ENCODE measurements at places on chromosomes 5 and 9.

DNA sequence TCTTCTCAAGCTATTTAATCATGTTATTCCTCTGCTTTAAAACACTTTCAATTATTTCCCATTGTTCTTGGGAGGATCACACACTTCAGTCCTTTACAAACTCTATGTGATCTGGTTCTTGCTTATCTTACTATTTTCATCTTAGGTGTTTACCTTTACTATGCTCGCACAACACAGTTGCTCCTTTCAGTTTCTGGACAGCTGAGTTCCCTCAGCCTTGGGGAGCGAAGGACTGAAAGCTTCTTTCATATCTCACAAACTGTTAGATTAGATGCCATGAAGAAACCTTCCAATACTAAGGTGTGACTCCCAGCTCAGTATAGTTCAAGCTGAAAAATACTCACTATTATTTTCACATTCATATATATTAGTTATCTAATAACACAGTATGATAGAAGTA, 117.9 kb downstream of the CDC42SE2 start:
- DNase-seq = no peak

DNA sequence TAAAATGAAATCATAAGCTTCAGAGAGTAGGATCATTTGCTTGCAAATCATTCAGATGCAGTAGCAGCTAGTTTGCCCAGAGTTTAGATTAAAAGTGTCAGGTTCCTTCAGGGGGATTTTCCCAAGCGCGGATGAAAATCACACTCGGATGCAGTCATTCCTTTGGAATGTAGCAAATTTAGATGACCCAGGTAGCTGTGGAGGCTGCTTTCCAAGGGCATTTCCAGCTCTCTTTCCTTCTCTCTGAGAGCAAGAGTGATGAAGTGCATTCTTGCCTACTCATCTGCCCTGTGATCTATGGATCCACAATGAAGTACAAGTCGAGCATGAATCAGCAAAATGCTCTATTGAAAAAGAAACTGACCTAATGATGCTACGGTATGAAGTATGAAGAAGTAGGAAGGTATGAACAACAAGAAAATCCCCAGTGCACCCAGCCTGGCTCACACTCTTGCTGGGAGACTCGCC, 200.2 kb downstream of the PLK2 start:
- DNase-seq = no peak

GRCh38 chr9:114911167-114911821, 19.1 kb downstream of the TNFSF8 start:
- no peak for DNase-seq

GRCh38 chr5:139667001-139667729, 19.0 kb downstream of the CXXC5 start:
- no peak for DNase-seq

- DNase-seq = no peak
Observed at GRCh38 chr5:154520861-154521453, 42.9 kb upstream of the HAND1 start.
